ENCODE measurements at places on chromosomes 2 and 18.

GRCh38 chr2:69847068-69847828 lies 17.8 kb downstream of the GMCL1 start:
- no peak for DNase-seq

- no peak for DNase-seq
Measured at GRCh38 chr2:161952783-161953191, 121.2 kb downstream of the DPP4 start.

DNA sequence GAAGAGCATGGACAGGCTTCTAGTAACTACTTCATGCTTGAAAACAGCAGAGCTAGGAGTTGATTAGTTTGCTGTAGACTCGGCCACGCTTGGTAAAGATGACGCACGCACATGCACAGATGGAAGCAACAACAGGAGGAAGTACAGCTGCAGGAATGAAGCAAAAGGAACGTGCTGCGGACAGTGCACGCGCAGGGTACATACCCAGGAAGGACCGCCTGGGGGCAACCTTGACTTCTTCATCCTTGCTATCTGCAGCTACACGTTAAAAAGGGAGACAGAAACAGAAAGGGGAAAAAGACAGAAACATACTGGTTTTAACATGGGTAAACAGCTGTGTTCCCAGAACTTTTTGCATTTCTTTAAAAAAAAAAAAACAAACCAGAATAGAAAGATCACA lies 17.7 kb downstream of the SLC66A2 start:
- no peak for DNase-seq

DNA sequence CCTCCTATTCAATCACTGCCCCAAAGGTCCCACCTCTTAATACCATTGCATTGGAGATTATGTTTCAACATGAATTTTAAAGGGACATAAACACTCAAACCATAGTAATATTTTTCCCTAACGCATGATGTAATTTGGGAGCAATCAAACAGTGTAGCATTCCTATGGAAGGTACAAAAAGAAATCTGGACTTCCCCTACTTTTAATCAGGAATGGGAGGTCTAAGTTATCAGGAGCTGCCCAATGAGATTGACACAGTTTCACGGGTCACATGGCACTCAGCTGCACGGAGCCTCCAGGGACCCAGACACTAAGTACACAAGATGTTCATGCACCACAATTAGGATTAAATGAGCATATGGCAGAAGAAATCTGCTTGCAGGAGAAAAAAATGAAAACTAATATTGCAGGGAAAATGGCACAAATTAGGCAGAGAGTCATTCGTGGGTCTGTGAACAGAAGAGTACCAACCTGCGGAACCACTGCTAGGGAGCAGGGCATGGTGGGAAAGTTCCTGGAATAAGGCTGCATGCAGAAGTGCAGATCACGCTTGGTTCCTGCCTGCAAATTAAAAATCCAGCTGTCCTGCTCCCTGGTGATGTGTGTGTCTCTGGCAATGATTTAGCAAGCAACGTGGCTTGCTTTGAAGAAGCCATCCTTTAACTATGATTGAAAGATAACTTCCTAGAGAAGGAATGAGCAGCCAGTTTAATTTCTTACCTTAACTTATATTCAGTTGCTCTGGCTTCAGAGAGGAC lies 326.6 kb upstream of the ID2 start:
- no peak for DNase-seq

- no peak for DNase-seq
Measured at GRCh38 chr2:207884127-207884526, 114.4 kb upstream of the FZD5 start.

DNA sequence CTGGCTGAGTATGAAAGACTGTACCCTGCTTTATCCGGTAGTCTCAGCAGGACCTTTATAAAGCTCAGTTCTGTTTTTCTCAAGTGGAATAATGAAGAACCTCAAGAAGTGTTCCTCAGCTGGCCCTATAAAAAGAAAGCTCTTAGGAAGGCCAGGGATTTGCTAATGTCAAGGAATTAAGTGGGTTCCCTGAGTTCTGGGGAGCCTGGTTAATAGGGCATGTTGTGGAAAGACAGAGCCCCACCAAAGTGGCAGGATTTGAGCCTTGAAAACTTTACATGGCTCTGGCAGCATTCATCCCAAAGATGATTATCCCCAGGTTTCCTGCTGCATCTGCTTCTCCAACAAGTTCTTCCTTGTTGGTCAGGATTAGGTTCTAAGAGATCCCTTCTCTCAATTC lies 6.9 kb upstream of the DYSF start:
- no peak for DNase-seq

GRCh38 chr2:47029737-47030524 lies 114.3 kb upstream of the MCFD2 start:
- DNase-seq: no peak

GRCh38 chr18:72122103-72122502 lies 422.0 kb downstream of the CBLN2 start:
- no peak for DNase-seq

- no peak for DNase-seq
Measured at GRCh38 chr2:2238726-2239269, 92.3 kb downstream of the MYT1L start.

DNA sequence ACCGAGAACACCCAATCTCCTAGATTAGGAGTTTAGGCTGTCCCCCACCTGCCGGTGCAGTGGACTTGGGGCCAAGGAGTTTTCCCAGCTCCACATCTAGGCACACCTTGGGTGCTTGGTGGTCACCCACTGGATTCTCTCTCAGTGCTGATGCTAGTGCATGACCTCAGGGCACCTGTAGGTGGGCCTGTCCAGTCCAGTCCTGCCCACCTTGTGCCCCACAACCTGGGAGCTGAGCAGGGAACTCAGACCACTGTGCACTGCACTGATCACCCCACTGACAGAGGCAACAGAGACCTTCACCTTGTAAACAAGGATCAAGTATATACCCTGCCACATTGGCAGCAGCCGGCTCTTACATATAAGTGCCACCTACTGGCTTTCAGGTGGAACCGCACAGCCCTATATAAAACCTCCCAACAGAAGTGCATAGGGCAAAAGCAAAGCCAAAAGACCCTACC lies 12.7 kb upstream of the CDH19 start:
- DNase-seq: no peak

DNA sequence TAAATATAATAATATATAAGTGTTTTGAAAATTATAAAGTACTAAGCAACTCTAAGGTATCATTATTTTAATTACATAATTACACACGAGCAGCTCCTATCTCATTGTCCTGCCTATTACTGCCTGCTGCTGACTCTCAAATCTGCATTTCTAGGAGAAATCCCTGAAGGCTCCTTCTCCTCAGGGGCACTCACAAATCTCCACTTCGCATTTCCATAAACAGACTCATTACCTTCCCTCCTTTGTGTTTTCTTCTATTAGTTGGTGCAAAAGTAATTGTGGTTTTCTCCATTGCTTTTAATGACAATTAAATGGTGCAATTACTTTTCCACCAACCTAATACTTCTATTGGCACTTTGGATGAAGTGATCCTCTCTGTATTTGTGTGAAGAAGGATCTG lies 135.0 kb upstream of the HNMT start:
- DNase-seq: no peak

GRCh38 chr18:23868136-23868785 lies 146.3 kb upstream of the TTC39C start:
- DNase-seq: no peak

DNA sequence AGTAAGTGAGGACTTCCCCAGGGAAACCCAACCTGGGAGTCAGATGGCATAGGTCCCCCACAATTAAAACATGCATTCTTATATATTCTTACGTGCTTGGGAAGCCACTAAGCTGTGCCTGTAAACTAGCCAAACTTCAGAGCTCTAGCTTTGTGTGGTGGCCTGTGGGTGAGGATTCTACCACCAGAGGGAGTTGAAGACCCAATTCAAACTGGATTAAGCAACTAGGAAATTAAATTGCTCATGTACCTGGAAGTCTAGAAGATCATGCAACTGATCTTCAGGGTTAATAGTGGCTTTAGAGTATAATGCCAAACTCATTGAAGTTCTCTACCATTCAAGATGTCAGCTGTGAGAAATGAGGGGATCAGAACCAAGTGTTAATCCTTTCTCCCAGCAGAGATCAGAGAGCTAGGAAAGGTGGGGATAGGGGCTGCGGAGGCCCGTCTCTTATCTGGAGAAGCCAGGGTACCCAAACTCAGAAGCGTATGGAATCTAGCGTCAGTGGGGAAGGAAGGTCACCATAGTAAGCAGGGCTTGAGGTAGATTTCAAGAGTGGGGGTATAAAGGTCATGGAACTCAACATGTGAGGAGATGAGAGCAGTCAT lies 53.2 kb upstream of the CCDC85A start:
- DNase-seq: peak; percentile 54

DNA sequence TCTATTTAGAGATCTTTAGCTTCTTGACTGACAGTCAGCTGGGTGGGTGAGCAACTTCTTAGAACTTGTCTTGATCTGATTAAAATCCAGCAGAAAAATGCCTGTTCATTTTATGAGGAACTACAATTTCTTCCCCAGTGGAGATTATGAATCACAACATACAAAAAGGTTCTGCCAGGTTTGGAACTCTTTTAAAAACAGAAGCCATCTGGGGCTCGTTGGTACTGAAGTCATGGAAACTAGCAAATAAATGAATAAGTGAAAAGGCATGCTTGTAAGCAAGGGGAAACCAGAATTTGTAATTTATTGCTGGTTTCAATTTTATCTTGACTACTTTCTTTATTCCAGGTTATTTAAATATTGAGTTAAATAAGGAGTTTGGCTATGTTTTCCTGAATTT lies 767.4 kb downstream of the MBD2 start:
- DNase-seq: peak; percentile 21

- no peak for DNase-seq
Measured at GRCh38 chr18:76358774-76359173, 136.3 kb downstream of the ZNF516 start.

DNA sequence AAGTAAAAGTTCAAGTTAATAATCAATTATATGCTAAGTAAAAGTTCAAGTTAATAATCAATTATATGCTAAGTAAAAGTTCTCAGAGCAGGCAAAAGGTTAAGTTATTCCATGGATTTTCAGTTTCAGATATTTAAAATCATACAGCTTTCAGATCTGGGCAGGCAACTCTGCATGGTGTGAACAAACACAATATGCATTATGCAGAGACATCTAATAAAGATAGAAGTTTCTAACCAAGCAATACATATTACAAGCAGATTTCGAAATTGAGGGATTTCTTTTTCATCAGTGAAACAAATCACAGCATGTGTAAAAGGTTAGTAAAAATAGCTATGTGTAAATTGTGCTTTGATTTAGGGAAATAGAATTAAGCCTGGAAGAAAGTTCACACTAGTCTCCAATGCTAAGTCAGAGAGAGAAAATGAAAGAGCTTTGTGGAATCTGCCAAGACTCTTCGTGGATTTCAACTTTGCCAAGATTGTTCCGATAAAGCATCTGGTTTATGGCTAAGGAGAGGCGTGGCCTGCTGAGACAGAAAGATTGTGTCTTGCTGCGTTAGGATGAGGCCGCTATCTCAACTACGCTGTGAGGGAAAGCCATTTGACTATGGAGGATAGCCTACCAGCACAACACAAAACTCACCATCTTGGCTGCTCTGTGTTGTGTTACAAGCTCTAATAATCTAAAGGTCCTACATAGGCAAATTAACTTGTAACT lies 60.1 kb upstream of the SLC16A14 start:
- DNase-seq: peak; percentile 83

- no peak for DNase-seq
Measured at GRCh38 chr2:195337597-195337996, 319.4 kb upstream of the SLC39A10 start.

GRCh38 chr2:11329776-11330175 lies 14.7 kb downstream of the ROCK2 start:
- peak; percentile 61 for DNase-seq

- DNase-seq: peak; percentile 57
Measured at GRCh38 chr2:71452565-71452964, 796 bp upstream of the DYSF start.

DNA sequence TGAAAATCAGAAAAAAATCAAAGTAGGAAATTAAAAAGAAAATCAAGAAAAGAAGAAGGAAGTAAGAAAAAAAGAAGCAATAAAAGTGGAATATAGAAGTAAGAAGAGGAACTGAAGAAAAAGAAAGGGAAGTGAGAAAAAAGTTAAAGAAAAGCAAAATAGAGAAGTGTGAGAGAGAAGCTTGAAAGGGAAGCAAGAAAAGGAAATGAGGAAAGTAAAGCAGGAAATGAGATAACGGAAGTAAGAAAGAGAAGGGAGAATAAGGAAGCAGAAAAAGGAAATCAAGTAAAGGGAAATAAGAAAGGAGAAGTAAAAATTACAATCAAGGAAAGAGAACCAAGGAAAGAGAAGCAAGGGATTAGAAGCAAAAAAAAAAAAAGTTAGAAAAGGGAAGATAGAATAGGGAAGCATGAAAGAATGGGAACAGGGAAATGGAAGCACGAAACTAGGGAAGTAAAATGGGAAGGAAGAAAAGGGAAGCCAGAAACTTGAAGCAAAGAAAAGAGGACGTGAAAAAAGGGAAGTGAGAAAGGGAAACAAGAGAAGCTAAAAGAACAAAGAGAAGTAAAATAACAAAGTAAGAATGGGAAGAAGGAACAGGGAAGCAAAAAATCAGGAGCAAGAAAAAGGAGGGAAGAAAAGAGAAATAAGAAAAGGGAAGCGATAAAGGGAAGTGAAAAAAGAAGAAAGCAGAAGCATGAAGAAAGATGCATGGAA lies 243.3 kb upstream of the NCKAP5 start:
- no peak for DNase-seq

- DNase-seq: peak; percentile 77
Measured at GRCh38 chr18:59180150-59180845, 39.7 kb upstream of the GRP start.

All from fibroblast of mammary gland (primary cell).